ENCODE measurements at places on chromosomes 4 and X.

DNA sequence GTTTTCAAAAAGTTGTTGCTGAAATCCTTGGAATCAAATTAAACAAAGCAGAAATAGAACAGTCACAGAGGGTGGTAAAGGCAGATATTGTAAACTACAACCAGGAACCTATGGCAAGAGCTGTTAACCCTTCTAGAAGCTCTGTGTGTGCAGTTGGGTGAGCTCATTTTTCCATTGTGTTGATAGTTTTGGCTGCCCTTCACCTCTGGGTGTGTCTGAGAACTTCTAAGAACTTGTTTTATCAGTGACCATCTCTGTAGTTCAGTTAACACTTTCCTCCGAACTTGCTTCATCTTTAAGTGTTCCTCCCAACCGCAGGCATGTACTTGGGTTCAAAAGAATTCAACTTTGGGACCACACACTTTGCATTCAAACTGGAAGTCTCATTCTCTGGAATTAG is 32.7 kb downstream of the RBMX start:
- ATAC-seq, result no peak

DNA sequence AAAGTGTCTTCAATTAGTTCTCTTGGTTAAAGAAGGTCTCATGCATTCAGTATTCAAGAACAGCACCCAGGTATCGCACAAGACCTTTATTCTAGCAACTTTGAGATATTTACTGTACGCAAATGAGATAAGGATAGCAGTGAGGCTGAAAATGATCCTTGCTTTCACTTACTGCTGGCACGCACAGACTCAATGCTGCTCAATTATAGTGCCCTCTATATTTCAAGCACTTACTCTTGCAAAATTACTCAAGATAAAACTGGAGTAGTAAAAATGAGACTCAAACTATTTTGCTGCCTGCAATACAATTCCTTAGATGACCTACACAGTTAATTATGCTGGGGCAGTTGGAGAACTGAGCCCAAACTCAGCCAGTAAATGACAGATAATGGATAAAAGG is 60.9 kb downstream of the ADGRA3 start:
- no peak for ATAC-seq

DNA sequence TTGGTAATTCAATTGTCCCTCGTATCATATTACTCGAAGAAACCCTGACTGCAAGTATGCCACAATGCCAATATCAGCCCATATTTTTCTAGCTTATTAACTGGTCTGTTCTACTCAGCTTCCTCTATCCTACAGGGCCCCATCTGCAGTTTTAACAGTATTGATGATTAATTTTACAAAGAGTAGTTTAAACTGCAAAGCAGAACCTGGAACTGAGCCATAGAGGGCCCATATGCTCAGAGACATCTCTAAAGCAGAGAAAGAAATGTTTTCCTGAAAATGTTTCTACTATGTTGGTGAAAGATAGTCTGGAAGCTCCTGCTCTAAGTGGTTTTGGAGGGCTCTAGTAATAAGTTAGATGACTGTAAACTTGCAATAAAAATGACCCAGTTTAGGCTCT is 259.4 kb upstream of the CENPE start:
- ATAC-seq, result no peak

DNA sequence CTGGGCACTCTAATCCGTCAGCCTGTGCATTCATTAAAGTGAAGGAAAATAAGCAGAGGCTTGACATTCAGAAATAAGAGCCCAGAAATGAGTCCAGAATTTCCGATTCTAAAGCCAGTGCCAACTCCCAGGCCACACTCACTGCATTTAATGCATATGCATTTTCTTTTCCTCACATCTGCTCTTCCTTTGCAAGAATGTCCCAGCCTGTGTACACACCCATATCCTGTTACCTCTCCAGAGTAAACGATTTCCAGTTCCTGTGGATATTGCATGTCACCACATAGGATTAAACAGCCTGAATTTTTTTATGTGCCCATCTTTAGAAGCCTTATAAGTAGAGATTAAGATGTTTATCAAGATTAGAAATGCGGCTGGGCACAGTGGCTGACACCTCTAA is 27.5 kb downstream of the ARX start:
- no peak for ATAC-seq

- ATAC-seq, result no peak
These were observed 67.6 kb upstream of the CTSO start for GRCh38 chr4:156021298-156021697.

DNA sequence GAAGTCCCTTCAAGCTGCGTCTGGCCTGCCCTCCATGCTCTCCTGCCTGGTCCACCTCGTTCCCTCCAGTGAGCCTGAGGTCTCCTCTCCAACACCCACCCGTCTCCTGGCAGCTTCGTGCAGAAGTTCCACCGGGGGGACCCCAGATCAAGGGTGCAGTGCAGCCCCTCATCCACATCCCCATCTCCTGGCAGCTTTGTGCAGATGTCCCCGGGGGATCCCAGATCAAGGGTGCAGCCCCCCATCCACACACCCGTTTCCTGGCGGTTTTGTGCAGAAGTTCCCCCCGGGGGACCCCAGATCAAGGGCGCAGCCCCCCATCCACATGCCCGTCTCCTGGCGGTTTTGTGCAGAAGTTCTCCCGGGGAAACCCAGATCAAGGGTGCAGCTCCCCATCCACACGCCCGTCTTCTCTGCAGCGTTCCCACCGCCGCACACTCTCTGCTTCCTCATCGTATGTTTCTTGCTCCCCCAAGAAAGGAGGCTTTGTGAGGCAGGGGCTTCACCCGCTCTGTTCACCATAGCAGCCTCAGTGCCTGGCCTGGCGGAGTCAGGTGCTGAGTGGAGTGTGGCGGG is 35.7 kb downstream of the PIGG start:
- ATAC-seq, result no peak

DNA sequence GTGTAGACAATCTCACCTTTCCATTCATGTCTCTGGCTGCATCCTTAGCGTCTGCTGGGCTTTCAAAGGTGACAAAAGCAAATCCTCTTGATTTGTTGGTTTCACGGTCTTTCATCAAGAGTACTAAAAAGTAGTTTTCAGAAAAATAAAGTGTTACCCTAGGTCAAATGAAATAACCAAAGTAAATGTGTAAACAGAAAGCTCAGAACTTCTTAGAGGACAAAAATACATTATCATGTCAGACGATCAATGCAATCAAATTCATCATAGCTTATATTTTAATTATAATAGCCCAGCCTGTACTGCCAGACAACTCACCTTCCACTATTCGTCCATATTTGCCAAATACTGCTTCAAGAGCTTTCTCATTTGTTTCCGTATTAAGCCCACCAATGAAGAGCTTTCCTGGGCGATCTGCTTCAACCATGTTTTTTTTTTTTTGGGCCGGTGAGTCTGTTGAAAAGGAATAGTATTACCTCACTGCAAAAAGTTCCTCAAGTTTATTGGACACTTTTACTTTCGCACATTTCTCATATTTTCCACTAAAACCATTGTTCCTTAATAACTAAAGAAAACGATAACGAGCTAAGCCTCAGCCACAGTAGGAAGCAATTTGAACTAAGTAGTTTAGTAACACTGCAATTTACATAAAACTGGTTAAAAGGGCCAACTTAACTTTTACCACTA is 1.4 kb downstream of the RBMX start:
- no peak for ATAC-seq

- no peak for ATAC-seq
These were observed 4.4 kb downstream of the FGFBP2 start for GRCh38 chr4:15958562-15958961.

- ATAC-seq, result no peak
These were observed 23.5 kb downstream of the TIGD2 start for GRCh38 chr4:89134775-89135319.

- no peak for ATAC-seq
These were observed 224.5 kb upstream of the TAPT1 start for GRCh38 chr4:16450724-16451123.

DNA sequence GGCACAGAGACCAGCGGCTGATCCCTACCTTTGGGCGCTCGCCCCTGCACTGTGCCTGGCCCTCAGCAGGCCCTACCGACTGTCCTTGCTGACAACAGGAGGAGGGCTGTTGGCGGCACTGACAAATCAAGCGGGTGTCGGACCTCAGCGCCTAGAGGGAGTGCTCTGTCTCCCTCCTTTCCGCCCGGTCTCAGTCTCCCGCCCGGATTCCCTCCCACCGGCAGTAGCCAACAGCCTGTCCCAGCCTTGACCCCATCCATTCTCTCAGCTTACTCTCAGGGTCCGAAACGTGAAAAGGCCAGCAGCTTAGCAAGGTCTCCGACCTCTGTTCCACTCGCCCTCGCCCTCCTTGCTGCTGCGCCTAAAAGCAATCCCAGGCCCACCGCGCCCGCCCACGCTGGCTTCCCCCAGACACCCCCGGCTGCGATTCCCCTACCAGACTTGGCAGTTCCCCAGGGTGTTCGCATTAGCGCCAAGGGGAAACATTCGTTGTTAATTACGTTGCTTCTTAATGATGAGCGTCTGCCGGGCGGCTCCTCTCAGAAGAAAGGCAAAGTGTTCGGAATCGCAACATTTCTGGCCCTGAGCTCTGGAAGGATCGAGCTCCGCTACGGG is 96.2 kb downstream of the SOWAHB start:
- peak; percentile 10 for ATAC-seq

DNA sequence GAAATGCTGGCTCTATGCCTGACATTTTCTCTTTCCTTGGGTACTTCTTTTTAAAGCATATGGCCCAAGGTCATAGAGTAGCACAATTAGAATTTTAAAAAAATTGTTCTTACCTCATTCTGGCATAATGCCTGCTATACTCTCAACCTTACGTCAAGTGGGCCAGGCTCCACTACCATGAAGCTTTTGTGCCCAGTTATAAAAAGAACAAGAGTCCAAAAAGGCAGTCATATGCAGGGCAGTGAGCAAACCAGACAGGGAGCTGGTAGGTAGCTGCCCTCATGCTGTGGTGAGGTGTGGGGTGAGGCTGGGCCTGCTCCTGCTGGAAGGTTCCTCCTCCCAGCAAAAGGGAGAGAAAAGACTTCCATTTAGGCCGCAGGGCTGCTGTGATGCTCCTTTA is 64.4 kb upstream of the UCP1 start:
- ATAC-seq, result no peak

DNA sequence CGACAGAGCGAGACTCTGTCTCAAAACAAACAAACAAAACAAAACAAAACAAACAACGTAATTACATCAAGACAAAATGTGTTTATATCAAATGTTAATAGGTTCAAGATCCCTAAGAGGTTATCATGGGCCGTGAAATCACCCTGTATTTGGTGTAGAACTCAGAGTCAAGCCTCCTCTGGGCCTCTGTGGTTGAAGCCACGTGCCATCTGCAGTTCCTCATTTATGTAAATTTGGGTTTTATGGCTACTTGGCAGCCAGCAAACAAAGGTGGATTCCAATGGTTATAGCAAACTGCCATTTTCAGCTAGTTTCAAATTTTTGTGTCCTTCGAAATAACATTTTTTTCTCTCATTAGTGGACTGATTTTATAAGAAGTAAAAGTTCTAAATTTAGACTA is 16.4 kb downstream of the NSDHL start:
- no peak for ATAC-seq
